NCI-H524 (cell line): ENCODE measurements at places on chromosomes 12 and 14.

GRCh38 chr12:92408072-92408900 is 262.6 kb upstream of the BTG1 start:
- peak; percentile 49 for DNase-seq

DNA sequence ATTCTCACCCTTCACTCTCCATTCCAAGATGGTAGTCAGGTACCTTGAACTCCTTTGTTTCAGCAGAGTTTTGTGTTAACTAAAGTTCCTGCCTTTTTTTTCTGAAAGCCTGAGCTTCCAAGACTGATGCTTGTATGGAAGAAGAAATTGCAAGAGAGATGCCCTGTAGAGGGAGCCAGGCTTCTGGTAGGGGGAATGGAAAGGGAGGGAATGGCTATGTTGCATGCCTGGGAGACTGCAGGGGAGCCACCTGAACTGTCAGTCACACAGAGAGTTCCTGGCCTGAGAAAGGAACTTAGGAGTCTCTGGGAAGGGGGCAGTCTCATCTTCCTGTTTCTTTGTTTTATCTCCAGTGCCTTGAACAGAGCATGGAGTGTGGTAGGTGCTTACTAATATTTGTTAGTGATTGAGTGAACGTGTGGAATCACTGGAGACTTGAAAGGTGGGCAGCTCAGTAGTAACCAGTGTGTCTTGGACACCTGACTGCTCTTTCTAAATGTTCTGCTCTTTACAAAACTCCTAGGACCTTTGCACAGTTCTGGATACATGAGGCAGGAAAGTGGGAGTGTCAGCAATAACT is 132.2 kb downstream of the ANO4 start:
- peak; percentile 2 for DNase-seq

GRCh38 chr12:69921831-69922230 is 96.8 kb downstream of the MYRFL start:
- DNase-seq = no peak

- DNase-seq = peak; percentile 33
Observed at GRCh38 chr14:94767321-94767878, 2.5 kb downstream of the GSC start.

- no peak for DNase-seq
Observed at GRCh38 chr12:94089891-94090290, 58.5 kb upstream of the PLXNC1 start.

GRCh38 chr14:94710731-94711130 is 59.2 kb downstream of the GSC start:
- DNase-seq = no peak

DNA sequence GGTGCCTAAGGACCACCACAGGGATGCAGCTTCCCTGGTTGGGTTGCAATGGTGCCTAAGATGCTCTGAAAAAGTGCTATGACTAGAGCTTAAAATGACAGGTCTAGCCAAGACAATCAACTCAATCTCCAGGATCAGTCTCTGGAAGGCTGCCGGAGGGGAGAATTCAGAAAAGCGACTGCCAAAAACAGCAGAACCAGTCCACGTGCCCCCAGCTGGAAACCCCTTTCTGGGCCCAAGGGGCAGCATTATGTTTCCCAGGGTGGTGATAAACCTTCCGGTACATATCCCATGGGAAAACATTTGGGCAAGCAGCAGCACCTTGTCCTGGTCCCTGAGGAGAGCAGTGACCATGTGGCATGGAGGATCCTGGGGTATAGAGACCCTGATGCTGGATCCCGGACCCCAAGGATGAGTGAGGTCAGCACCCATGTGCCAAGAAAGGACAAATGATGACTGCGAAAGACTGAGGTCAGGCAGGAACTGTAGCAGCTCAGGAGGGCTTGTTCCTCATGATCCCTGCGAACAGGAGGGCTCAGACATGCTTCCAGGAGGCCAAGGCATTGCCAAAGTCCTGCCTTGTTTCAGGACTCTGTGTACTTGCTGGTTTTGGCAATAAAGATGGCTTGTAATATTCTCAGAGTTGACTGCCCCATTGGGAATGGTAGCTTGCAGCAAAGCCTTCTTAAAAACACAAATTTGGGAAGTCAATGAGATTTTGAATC is 49.9 kb upstream of the LTBP2 start:
- no peak for DNase-seq

- DNase-seq = no peak
Observed at GRCh38 chr12:67853204-67853603, 136.0 kb upstream of the IFNG-AS1 start.

DNA sequence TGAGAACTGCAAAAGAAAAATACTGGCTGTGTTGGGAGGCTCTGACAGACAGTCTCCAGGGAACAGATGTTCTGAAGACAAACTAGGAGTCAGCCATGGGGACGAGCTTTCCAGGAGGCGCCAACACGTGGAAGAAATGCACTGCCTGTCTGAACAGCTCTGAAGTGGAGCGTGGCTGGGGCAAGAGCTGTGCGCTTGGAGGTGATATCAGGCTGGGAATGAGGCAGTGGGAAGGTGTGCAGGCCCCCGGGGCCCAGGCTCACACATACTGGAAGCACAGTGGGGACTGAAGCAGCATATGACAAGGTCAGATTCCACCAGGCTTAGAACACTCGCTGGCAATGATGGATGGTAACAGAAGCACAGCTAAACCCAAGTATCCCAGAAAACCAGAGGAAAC is 17.5 kb downstream of the APPL2 start:
- DNase-seq = peak; percentile 47

DNA sequence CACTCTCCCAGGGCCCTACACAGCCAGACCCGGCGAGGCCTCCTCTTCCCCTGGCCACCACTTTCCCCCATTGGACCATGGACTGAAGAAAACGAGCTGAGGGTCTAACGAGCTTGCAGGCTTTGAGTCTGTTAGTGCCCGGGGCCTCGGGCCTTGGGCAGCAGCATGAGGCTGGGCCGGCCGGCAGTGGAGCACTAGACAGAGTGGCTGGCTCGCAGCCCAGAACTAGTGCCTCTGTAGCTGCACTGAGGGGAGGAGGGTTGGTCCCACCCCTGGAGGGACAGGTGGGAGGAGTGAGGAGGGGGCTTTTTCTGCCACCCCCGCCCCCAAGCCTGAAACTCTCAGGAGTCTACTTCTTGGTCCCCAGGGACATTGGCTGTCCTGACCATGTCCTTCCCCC is 38.7 kb downstream of the SLC6A12 start:
- DNase-seq = peak; percentile 48

DNA sequence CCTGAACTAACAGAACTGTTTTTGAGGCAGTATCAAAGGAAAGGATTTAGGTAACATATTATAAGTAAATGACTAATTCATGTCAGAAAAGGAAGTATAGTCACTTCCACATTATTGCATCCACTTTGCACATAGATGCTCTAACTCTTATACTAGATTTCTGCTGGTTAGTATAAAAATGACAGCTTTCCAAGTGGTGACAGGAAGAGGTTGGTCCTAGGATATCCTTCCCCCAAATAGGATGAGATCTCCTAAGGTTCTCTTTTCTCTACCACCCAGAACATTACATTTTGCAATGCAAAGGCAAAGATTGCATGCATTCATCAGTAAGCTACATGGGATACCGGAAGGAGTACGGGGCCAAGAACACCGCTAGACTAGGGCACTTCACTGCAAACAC is 15.2 kb downstream of the DAD1 start:
- DNase-seq = no peak

DNA sequence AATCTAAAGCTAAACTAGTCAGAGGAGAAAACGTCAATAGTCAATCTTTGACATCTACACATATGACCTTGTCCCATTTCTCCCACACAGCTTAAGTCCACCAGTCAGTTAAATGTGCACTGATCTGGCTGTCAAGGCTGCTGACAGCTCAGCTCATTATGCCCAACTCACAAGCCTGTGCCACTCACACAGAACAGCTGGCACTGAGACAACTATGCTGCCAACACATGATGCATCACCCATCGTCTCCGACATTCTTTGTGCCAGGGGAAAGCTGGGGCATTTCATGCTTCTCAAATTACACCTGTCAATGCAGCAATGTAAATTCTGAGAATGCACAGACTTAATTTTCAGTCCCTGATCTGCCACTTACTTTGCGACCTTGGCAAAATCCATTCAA is 25.3 kb downstream of the GNS start:
- peak; percentile 77 for DNase-seq

- DNase-seq = peak; percentile 52
Observed at GRCh38 chr14:25050269-25051150, 563 bp upstream of the STXBP6 start.

- no peak for DNase-seq
Observed at GRCh38 chr12:91194500-91194899, 11.9 kb upstream of the DCN start.

DNA sequence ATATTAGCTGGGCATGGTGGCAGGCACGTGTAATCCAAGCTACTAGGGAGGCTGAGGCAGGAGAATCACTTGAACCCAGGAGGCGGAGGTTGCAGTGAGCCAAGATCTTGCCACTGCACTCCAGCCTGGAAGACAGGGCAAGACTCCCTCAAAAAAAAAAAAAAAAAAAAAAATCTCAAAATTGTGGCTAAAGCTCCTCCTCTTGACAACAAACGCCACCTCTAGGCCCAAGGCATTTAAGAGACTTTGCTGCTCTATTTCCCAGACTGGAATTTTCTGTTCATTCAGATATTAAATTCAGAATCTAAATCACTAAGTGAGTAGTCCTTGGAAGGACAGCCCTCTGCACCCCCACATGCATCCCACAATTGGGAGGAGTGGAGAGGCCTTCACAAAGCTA is 1.4 kb downstream of the ZFYVE1 start:
- no peak for DNase-seq

DNA sequence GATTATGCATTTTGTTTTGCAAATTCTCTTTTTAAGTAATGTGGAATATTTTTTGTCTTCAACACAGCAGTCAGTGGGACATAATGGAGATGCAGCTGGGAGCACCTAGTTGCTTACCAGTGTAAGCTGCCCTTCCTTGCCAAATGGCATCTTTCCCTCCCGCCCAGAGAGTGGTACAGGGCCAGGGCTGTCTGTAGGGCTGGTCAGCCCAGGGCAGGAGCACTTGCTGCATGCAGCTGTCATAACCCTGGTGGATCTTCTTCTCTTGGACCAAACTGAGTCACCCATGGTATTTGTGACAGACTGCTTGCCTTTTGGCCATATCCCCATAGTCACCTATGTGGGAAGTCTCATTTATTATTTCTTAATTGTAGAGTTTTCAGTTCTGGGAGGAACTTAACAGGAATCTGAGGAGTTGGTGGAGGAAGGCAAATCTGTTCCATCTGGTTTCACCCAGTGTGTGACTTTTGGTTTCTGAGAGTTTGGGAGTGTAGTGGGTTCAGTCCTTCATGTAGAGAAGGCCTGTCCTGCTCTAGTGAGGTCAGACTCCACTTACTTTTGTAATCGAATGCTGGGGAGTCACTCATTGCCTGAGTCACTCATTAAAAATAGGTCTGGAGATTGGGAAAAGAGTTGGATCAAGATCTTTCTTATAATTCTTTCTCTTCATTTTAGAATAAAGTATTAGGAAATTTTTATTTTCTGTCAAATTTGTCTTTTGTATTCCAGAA is 62.0 kb upstream of the ASPG start:
- no peak for DNase-seq

DNA sequence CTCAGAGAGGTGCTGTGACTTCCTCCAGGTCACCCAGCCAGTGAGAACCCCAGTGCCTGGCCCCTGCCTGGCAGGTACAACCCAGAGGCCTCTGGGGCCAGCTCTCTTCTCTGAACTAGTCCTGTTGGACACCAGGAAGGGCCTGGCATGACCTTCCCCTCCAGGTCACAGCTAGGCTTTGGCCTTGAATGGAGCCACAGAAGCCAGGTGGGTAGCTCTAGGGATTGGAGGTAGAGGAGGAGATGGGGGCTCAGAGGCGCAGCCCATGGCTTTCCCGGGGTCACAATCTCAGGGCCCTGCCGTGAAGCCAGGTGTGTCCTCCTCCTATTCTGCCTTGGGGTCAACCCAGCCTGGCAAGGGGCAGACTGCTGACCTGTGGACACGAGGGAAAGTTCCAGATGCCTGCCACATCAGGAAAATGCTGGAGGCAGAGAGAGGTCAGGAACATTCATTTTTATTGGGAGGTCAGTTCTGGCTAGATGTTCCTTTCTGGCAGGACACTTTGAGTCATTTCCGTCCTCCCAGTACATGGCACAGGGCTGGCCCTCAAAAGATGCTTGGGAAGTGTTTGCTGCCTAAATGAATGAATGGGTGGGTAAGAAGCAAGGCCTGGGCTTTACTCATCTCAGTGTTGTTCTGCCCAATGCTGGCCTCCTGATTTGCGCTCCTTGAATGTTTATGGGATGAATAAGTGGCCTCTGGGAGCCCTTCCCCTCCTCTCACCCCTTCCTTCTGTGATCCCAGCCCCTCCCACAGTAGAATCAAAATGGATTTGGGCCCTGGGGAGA is 25.4 kb downstream of the FAM222A start:
- DNase-seq = no peak
